ENCODE measurements at places on chromosomes 3 and 15.

DNA sequence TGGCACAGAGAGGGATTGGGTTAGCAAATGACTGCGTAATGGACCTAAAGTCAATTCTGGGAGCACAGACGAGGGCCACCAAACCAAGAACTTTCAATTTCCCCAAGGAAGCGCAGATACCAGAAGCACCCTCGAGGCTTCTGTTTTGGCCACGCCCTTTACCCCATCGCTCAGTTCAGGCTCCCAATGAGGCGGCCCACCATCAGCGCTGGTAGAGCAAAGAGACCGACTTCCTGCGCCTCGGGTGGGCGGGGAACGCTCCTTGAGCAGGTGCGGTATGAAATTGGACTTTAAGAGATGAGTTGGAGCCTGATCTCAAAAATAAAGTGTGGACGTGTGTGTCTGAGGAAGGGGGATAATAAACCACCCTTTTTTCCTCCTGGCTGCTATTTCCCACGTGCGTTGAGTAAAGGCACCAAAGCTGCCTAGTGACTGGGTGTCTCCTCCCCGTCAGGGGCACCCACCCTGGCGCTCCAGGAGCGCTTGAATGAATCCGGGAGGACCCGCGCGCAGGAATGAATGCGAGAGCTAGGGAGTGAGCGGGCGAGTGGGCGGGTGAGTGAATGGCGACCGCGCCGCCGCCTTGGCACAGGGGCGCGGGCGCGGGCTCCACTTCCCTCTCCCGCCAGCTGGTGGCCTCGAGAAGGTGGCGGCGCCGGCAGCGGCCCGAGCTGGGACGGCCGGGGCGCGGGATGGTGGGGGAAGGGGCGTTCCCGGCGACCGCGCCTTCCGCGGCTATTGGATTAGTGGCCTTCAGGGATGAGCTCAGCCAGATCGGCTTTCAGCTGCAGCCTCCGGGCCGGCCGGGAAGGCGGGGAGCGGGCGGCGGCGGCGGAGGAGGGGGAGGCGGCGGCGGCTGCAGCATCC, at the start of gene SPSB4:
Gene SPSB4 (plus strand): TSS at position 772 of the 867 bp plus-strand sequence. CDS start 14,758 bp downstream, outside the sequence.
- peak; percentile 45 for DNase-seq

DNA sequence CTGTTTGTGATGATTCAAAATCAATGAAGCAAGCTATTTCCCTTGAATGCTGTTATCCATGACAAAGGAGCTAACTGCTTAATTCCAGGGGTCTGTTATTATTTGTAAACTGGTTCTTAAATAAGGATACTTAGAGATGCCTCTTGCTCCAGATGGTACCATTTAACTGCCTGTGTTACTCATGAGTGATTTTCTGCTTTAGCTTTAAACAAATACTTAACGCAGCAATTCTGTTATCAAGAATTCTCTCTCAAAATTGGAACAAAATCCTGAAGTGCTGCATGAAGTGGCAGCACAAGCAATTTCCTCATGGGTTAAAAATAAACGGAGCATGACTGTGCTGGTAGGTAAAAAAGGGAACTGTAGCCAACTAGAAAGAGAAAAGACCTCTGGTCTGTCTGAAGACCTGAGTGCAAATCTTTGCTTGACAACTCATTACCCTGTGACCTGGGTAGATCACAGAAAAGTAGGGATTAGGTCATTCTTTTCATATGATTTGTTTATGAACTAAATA, 62.5 kb upstream of the GBE1 start:
- DNase-seq: no peak

- DNase-seq: no peak
These were observed 12.3 kb upstream of the SLC30A4 start for GRCh38 chr15:45534821-45535220.

- DNase-seq: no peak
These were observed 3.8 kb downstream of the SGO1 start for GRCh38 chr3:20182206-20182605.

DNA sequence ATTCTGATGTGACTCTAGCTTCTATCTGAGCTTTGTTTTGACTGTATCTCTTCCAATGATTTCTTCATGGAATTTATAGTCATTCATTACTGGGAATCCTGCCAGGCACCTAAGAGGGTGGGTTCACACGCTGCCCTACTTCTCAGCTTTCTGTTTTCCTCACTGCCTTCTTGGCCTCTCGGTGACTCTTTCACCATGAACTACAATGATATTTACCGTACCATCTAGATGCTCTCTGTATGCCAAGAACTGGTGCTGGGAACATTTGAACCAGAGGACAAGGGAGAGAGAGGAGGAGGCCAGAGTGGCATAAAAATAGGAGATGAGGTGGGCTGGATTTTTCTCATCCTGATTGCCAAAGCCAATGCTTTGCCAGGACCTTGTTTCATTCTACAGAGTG, 280.0 kb upstream of the P2RY1 start:
- DNase-seq: peak; percentile 69

DNA sequence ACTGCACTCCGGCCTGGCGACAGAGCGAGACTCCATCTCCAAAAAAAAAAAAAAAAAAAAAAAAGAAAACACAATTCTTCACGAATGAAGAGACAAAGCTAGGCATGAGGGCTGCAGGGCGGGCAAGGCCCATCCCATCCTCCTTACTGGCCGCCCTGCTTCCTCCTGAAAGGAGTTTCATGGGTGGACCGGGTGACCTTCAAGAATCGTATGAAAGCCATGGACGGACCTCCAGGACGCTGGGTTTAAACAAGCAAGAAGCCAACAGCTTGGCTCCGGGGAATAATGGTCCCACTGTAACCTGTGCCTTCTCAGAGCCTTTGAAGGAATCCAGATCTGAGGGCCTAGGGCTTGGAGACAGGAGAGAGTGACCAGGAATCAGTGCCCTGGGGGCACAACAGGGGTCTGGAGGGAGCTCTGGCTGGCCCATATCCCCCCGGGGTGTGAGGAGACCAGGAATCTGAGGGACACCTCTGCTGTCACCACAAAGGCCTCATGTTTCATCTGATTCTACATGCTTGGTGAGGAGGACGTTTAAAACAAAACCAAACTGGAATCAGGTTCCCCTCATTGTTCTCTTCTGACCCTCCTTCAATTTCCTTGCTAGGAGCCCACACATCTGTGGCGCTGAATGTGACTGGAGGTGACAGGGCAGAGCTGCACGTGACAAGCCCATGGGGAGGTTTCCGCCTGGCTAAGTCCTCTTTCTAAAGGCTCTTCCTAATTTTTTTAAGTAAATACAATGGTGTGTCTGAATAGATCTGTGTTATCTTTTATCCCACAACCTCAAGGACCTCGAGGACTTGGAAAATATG, 46.1 kb downstream of the WHAMM start:
- no peak for DNase-seq

GRCh38 chr3:44926172-44926571, 49.8 kb downstream of the ZDHHC3 start:
- no peak for DNase-seq

GRCh38 chr3:188974856-188975599, 196.7 kb upstream of the TPRG1 start:
- peak; percentile 86 for DNase-seq

- DNase-seq: no peak
These were observed 41.4 kb downstream of the EOMES start for GRCh38 chr3:27680517-27681246.

DNA sequence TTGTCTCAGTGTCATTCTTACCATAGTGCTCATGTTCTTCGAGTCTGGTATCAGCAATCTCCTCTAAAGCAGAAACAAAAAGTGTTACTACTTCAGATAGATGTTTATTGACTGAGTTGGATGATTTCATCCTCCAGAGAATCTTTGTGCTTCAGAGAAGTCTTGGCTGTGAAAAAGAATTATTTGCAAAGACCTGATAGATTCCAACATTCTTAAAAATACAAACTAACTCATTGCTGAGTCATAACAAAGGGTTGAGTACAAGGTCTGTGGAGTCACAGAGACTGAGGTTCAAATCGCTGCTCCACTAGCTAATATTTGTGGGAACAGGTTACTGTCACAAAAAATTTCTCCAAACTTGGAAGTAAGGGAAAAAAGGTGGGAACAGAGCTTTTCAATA, 9.0 kb upstream of the STRIT1 start:
- DNase-seq: peak; percentile 69

Measured in astrocyte of the spinal cord (primary cell).